ENCODE measurements at places on chromosomes 5 and 9.
A peak's percentile ranks its signal among the peaks of the same experiment; 100 is the strongest.

GRCh38 chr9:87613265-87614111 lies 112.4 kb upstream of the CTSL start:
- no peak for DNase-seq

GRCh38 chr5:149442563-149443182 lies 63.6 kb upstream of the IL17B start:
- DNase-seq = peak; percentile 83

GRCh38 chr5:177383181-177383580 lies 1.1 kb upstream of the SLC34A1 start:
- no peak for DNase-seq

GRCh38 chr9:15307523-15307841 lies 466 bp upstream of the TTC39B start:
- no peak for DNase-seq

- DNase-seq = no peak
Measured at GRCh38 chr5:143205883-143206195, 197.6 kb downstream of the NR3C1 start.

GRCh38 chr9:110588296-110588695 lies 8.8 kb upstream of the SVEP1 start:
- DNase-seq = no peak

All from Daoy (cell line).